ENCODE measurements at places on chromosomes 2 and 18.

DNA sequence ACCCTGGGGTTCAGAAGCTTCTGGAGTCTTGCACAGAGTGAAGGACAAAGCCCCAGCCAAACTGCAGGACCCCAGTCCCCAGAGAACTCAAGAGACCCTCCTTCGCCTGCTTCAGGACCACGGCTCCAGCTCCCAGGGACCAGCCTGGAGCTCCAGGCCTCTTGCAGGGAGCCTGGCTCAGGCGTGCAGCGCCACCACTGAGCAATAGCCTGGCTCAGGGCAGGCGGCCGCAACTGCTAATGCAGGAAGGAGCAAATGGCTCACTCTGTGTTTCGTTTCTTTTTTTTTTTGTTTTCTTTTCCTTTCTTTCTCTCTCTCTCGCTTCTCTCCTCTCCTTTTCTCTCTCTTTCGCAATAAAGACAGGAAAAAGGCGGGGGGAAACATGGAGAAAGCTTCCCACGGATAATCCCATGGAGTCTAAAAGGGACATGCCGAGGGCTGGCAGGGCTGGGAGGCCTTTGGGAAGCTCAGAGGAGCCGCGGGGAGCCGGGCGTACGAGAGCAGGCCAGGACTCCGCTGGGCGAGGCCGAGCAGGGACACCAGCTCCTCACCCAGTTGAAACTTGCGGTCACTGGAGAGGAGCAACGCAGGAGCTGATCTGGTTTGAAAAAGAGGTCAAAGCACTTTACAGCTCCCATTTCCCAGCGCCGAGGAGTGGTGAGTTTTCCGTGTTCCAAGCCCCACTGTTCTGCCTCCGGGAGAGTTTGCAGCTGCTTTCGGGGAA lies 244.8 kb downstream of the TWIST2 start:
- no peak for DNase-seq

DNA sequence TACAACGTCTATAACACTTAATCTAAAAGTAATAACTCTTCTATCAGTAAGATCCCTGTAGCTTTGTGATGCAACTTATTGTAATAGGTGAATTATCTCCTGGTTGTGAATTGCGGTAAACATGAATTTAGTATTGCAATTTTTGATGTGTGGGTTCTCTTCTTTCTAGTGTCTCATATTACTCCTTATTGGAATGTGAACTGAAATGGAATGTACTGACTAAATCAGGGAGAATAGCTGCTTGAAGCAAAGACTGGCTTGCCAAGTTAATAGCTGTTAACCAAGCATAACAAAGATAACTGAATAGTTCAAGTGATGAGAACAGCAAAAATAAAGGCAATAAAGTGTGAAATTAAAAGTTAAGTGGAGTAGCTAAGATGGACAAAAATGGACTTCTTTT lies 60.5 kb upstream of the TFPI start:
- no peak for DNase-seq

DNA sequence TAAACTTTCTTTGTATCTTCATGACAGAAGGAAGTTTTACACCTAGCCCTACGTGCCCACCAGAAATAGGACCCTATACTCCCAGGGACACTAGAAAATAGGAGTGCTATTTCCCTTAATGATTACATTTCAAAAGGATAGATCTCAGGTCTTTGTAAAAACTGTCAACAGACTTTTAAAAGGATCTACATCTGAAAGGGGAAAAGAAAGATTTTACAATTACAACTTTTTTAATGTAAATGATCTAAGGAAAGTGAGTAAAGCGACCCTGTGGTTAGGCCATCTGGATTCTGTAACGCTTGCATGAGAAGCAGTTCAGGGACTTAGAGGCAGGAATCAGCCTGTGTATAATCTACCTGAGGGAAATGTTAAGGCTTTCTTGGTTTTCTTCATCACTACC lies 431.8 kb upstream of the MC4R start:
- no peak for DNase-seq

DNA sequence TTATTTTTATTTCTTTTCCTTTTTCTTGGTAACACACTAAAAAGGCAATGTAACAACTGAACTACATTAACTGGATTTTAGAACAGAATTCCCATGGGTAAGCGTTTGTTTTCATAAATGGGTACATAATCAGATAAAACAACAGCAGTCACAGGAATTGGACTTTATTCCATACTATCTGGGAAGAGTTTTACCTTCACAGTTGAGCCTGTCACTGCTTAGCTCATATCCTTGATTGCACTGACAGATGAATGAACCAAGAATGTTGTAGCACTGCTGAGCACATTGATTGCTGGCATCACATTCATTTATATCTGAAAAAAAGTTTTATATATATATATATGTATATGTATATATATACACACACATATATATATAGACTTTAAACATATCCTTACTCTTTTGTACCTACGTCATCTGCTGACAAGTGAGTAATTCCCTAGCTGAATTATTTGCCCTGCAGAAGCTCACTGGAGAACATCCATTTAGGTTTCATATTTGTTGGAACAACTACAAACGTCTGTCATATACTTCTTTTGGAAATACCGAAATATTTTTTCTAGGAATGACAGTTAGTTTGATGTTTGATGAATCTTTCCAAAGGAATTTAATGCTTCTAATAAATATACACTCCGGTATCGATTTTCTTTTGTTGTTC lies 47.0 kb downstream of the EFEMP1 start:
- no peak for DNase-seq

GRCh38 chr2:86078774-86079545 lies 26.7 kb downstream of the POLR1A start:
- no peak for DNase-seq

- DNase-seq: no peak
Observed at GRCh38 chr2:37911296-37911873, 13.7 kb upstream of the RMDN2 start.

GRCh38 chr2:219149667-219150066 lies 10.9 kb downstream of the NHEJ1 start:
- no peak for DNase-seq

DNA sequence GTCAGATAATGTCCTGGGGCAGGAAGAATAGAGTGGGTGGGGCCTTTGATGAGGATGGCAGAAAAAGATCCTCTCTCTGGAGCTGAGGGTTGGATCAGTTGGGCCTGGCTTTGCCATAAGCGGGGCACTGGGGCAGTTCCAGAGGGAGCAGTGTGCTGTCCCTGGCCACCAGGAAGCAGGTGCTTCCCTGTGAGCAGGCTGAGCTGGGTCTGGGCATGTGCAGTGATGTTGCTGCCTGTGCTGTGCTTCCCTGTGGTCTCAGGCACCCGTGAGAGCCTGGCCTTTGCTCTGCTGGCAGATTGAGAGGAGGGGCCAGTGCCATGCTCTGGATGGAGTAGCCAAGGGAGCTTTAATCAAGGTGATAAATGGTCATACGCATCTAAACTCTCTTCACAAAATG lies 14.6 kb upstream of the NPPC start:
- DNase-seq: no peak

DNA sequence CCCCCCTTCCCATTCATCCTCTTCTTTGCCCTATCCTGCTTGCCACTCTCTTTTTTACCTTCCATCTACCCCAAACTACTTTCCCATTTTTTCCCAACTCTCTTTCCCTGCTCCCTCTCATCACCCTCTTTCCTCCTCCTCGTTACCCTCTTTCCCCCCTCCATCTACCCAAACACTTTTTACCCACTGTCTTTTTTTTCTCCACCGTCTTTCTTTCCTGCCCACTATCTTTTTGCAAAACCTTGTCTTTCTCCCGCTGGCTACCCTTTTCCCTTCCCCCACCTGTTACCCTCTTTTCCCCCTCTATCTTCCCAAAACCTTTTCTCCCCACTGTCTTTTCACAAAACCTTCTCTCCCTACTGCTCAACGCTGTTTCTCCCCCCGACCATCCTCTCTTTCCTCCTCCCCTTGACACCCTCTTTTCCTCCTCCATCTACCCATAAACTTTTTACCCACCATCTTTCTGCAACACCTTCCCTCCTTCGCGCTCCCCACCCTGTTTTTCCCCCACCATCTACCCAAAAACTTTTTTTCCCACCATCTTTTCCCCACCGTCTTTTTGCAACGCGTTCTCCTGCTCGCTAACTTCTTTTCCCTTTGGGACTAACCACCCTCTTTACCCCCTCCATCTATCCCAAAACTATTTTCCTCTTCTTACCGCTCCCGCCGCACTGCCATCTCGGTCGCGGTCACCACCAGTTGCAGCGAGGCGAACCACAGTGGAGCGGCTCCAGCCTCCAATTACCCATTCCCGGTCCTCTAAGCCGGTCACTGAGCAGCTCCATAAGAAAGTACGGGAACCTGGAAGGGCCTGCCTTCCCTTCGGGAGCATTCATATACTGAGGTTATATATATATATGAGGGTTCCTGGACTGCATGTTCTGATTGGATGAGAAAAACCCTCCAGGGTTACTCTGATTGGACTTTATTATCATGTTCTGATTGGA lies 15.0 kb downstream of the CCDC74A start:
- no peak for DNase-seq

- no peak for DNase-seq
Observed at GRCh38 chr2:168090366-168091135, 156.8 kb downstream of the STK39 start.

- no peak for DNase-seq
Observed at GRCh38 chr2:51990684-51991083, 958.8 kb upstream of the NRXN1 start.

DNA sequence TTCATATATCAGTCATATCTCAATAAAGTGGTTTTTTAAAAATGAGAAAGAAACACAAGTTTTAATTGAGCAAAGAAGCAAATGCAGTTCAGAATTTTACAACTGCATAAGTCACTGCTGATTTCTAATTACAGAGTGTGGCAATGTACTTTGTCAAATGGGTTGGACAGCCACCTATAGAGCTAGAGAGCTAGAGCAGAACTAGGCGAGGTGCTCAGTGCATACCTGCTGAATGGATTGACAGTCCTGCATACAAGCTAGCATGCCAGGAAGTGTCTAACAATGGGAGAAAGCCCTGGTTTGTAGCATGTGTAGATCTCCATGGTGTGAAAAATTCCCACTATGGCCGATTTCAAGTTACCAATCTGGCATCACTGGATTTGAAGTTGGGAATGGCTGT lies 106.3 kb upstream of the CDCA7 start:
- DNase-seq: no peak

All from activated T-cell treated with anti-CD3 and anti-CD28 coated beads for 4 hours (primary cell).